Activated T-helper 9 cell treated with anti-CD3 and anti-CD28 coated beads, Interleukin-2, amount 50 U/mL, for 16 hours (primary cell): ENCODE measurements at places on chromosomes 2 and 18.

- no peak for DNase-seq
These were observed 45.3 kb downstream of the SPATS2L start for GRCh38 chr2:200351815-200352214.

- peak; percentile 30 for DNase-seq
These were observed 492.4 kb downstream of the PLCL1 start for GRCh38 chr2:198296665-198297308.

- DNase-seq = no peak
These were observed 156.7 kb downstream of the CDCA7 start for GRCh38 chr2:173511357-173511756.

- DNase-seq = no peak
These were observed 19.5 kb downstream of the M1AP start for GRCh38 chr2:74628538-74629105.

GRCh38 chr2:42834161-42834560 is 41.8 kb upstream of the HAAO start:
- no peak for DNase-seq

- no peak for DNase-seq
These were observed 20.6 kb downstream of the GTF2A1L start for GRCh38 chr2:48638261-48638660.

DNA sequence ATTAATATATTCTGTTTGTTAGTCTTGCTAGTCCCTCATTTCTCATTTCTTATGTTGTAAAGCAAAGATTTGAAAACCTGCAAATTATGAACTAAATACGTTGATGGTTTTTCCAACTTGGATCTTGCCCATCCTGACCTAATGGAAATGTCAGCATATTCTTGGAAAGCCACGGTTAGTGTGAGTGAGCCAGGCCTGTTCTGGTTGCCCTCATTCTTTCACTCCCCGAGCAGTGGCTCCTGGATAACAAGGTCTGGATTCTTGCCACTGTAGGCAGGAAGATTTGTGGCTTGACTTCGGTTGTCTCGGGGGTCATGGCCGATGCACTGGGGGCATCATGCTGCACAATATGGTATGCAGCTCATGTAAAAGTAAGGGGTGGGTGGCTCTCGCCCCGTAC is 359.1 kb downstream of the MEIS1 start:
- no peak for DNase-seq

DNA sequence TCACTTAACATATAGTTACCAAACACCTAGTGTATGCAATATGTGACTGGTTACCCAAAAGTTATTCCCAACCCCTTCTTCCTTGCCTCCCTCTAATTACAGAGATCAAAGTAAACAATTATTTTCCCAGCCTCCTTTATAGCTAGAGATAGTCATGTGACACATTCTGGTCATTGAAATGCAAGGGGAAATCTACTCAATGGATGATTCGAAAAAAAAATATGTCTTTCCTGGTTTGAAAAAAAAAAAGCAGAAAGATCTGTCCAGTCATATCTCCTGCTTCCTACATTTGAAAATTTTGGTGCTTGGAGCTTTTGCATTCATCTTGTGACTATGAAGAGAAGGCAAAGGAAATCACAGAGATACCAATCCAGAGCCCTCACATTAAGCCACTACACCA is 27.6 kb upstream of the UGP2 start:
- no peak for DNase-seq
